OCI-M1 (cell line): ENCODE measurements at places on chromosomes 3 and 15.

GRCh38 chr3:189789432-189789831 is 158.2 kb downstream of the TP63 start:
- DNase-seq: no peak

DNA sequence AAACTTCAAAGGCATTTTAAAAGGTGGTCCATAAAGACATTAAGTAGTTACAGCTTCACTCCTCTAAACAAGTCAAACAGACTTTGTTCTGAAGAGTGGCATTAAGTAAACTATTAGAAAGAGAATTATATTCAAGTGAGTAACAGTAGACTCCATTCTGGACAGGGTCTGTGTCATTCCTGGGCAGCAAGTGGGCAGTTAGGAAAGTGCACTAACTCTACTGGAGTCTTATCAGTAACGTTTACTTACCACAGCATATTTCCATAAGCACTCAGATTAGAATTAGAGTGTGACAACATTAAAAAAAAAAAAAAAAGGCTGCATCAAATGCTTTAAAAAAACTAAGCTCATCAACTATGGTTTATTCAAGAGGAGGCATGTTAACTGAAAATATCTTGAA is 10.6 kb downstream of the UBR1 start:
- DNase-seq: peak; percentile 84

- no peak for DNase-seq
Observed at GRCh38 chr15:83658430-83659416, 4.8 kb downstream of the ADAMTSL3 start.

DNA sequence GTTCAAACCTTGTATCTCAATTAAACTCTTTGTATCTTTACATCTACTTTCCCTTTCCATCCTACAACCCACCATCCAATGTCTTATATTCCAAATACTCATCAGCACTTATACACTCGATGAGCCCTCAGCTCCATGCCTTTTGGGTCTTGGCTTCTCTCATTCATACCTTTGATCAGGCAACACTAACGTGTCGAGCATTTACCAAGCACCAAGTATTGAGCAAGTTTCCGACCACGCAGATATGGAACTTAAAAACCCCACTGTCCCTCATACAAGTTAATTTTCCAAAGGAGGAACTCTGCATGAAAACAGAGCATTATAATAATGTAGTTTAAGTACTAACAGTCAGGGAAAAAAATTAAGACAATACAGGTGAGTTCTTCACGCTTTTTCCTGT is 102.8 kb downstream of the IL1RAP start:
- peak; percentile 51 for DNase-seq

DNA sequence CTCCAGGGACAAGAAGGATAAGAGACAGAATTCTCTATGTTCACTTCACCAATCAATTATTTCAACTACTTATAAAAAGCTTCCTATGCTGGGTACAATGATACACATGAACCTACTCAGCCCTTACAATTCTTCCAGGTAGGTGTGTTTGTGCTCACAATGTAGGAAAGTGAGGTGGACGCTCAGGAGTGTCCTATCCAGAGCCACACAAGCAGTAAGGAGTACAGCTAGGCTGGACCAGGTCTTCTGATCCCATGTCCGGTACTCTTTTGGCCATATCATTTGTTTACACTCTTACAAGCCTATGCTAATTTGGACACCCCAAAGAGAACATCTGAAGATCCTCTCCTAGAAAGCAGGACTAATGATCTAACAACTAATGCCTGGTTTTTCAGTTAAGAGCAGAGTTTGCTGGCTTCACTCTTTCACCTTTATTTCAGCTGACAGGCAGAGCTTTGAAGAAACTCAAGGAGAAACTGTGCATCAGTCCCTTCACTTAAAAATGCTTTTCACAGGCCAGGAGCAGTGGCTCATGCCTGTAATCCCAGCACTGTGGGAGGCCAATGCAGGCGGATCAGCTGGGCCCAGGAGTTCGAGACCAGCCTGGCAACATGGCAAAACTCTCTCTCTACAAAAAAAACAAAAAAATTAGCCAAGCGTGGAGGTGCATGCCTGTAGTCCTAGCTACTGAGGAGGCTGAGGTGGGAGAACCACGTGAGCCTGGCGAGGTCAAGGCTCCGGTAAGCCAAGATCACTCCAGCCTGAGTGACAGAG is 27.5 kb downstream of the IGF2BP2 start:
- DNase-seq: no peak

GRCh38 chr15:51313074-51313393 is 25.4 kb downstream of the CYP19A1 start:
- no peak for DNase-seq

DNA sequence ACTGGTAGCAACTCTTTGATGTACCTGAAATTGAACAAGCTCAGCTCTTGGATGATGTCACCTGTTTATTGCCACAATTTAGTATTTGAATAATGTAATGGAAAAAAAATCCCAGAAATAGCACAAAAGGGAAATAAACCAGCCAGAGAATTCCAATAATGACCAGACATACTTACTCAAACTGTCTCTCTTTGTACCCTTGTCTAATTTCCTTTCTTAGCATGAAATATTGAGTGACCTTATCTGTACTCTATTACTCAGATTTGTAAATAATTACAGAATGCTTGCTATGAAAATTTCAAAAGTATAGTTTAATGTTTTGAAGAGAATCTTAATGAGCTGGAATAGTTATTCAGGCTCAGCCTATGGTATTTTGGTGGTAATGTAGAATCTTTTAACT is 555.4 kb upstream of the SGO1 start:
- DNase-seq: no peak

- no peak for DNase-seq
Observed at GRCh38 chr3:50068134-50068533, 20.6 kb upstream of the RBM5 start.

DNA sequence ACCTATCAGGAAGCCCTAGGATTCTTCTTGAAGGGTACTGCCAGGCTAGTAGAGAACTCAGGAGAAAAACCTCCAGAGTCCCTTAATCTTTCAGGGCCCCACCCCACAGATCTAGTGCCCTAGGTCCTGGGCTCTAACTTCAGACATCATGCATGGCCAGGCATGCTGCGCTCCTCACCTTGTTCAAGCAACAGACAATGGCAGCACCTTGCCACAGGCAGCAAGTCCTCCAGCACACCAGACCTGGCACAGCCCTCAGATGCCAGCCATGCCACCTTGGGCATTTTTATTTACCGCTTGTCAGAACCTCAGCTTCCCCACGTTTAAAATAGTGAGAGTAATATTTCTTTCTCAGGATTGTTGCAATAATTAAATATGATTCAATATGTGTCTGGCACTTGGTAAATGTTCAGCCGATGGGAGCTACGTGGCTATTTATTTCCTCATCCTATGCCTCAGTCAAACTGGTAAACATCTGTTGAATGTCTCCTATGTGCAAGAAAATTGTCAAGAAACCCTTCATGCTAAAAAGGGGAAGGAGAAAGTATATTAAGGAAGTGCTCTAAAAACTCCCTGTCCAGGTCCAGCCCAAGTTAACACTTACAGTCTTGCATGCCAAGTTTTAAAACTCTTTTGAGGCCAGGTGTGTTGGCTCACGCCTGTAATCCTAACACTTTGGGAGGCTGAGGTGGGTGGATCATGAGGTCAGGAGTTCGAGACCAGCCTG is 14.5 kb upstream of the CCR1 start:
- peak; percentile 70 for DNase-seq

GRCh38 chr3:146072824-146073223 is 88.2 kb downstream of the PLOD2 start:
- peak; percentile 49 for DNase-seq

DNA sequence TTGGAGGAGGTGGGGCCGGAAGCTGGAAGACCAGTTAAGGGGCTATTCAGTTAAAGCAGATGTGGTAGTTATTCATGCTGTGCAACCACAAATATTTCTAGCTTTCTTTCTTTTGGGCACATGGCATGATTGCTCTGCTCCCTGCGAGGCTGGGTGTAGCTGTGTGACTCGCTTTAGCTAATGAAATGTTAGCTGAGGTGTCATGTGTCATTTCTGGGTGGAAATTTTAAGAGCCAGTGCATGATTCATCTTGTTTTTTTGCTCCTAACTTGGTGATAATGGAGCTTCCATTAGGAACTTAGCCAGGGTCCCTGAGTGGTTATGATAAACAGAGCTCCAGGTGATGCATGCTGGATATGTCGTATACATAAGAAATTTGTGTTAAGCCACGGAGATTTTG is 300.6 kb downstream of the SATB1 start:
- peak; percentile 25 for DNase-seq

- DNase-seq: no peak
Observed at GRCh38 chr15:90810354-90810753, 58.0 kb upstream of the FURIN start.

DNA sequence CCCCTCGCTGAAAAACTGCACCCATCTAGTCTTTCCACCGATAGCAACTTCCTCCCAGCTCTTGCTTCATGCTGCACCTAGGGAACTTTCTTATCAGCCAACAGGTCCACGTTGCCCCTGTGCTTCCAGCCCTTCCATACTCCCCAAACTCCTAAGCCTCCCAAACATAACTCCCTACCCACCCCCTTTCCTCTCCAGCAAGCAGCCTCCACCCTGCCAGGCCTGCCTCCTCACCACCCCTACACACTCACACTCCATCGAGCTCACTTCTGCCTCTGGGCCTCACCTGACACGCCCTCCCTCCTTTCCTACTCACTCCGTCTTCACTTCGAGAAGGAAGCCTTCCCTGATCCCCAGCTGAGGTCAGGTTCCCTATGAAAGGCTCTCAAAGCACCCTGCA is 8.1 kb downstream of the INSYN1 start:
- DNase-seq: no peak

- no peak for DNase-seq
Observed at GRCh38 chr3:181533811-181534210, 177.9 kb upstream of the SOX2 start.
